Pericardium fibroblast (primary cell): ENCODE measurements at places on chromosomes 11 and 22. TPM values are rescaled to one million over a fixed set of nuclear protein-coding genes. Genes with fewer than 3 reads are reported as not detected.

Gene LRRN4CL
- 5.3 and 18.2 TPM in 2 replicates for total RNA-seq

Gene GPHA2
- 0.35 TPM in 1 of 2 replicates, not detected in the other for total RNA-seq

Gene OLFML1
- 7.6 and 22.5 TPM in 2 replicates for total RNA-seq

Gene MS4A4E
- not detected in 2 replicates for total RNA-seq

Gene OR5B21
- total RNA-seq = not detected in 2 replicates

Gene P2RY6
- not detected in 2 replicates for total RNA-seq

Gene CXCR5
- total RNA-seq = not detected in 2 replicates

Gene TMEM135
- 14.7 and 22.1 TPM in 2 replicates for total RNA-seq

Gene TOMT
- total RNA-seq = not detected in 2 replicates

Gene HPX
- total RNA-seq = not detected in 2 replicates
